NCI-H524 treated with DMSO at 0.1 percent for 48 hours (cell line): ENCODE measurements at places on chromosomes 12 and 14.

DNA sequence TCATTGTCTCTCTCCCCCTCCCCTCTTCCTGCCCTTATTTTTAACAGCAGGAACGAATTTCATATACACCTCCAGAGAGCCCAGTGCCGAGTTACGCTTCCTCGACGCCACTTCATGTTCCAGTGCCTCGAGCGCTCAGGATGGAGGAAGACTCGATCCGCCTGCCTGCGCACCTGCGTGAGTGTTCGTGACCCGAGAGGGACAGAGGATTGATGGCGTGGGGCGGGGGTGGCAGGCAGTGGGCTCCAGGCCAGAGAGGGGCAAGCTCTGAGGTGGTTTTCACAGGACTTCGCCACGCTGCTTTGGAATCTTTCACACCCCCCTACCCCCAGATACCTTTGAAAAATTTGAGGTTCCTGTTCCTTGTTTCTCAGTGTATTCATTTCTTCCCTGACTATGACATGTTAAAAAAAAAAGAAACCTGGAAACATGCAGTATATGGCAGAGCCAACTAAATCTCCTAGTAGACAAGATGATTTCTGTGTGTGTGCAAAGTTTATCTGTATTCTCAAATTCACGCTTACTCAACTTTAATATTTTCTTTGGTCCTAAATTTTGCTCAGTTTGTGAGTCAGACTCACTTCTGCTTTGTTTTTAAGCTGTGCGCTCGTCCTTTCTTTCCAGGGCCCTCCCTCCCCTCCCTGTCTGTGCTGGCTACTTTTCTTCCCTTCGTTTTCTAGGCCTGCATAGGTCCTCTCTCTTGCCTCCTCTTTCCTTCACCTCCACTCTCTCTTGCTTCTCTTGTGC lies 103.1 kb downstream of the ETV6 start:
- DNase-seq: no peak

GRCh38 chr14:51308866-51309265 lies 68.8 kb downstream of the TMX1 start:
- DNase-seq: no peak

DNA sequence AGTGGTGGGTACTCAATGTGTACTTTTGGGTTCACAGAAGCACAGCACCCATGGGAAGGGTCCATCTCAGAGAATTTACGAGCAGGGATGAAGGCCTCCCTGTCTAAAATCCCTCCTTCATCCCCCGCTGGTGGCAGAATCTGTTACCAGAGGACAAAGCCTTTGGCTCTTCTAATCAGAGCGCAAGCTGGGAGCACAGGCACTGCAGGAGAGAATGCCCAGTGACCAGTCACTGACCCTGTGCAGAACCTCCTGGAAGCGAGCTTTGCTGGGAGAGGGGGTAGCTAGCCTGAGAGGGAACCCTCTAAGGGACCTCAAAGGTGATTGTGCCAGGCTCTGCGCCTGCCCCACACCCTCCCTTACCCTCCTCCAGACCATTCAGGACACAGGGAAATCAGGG lies 1.5 kb upstream of the GPR162 start:
- DNase-seq: no peak

- no peak for DNase-seq
Measured at GRCh38 chr12:20120403-20120725, 248.0 kb upstream of the PDE3A start.

GRCh38 chr14:90911121-90911520 lies 94.9 kb upstream of the TTC7B start:
- DNase-seq: no peak

GRCh38 chr12:32151086-32151485 lies 44.4 kb downstream of the BICD1 start:
- DNase-seq: no peak

GRCh38 chr14:24818058-24818822 lies 184.2 kb upstream of the GZMB start:
- DNase-seq: no peak

- no peak for DNase-seq
Measured at GRCh38 chr14:47676315-47676617, 861 bp upstream of the MDGA2 start.

DNA sequence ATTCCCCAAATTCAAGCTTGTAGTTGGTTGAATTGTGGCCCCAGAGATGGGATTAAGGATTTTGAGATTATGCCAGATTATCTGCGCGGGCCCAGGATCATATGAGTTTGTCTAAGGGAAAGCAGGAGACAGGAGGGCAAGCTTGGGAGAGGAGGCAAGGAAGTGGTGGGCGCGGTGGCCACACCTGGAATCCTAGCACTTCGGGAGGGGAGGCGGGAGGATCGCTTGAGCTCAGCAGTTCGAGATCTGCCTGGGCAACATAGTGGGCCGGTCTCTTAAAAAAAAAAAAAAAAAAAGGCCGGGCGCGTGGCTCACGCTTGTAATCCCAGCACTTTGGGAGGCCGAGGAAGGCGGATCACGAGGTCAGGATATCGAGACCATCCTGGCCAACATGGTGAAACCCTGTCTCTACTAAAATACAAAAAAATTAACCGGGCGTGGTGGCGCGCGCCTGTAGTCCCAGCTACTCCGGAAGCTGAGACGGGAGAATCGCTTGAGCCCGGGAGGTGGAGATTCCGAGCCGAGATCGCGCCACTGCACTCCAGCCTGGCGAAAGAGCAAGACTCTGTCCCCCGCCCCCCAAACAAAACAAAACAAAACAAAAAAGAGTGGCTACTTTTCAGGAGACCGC lies 881 bp upstream of the PUS1 start:
- DNase-seq: no peak

DNA sequence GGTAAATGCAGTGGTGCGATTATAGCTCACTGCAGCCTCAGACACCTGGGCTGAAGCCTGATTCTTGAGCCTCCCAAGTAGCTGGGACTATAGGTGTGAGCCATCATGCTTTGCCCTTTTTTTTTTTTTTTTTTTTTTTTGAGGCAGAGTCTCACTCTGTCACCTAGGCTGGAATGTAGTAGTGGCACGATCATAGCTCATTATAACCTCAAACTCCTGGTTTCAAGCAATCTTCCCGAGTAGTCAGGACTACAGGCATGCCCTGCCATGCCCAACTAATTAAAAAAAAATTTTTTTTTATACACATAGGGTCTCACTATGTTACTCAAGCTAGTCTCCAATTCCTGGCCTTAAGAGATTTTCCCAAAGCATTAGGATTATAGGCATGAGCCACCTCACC lies 6.9 kb downstream of the ATP2A2 start:
- no peak for DNase-seq

GRCh38 chr14:58488550-58488949 lies 61.0 kb downstream of the KIAA0586 start:
- no peak for DNase-seq

GRCh38 chr14:94481468-94482131 lies 5.6 kb upstream of the SERPINA9 start:
- DNase-seq: no peak

GRCh38 chr14:99320105-99320572 lies 48.1 kb upstream of the BCL11B start:
- peak; percentile 15 for DNase-seq

GRCh38 chr14:101008631-101009336 lies 105.3 kb upstream of the RTL1 start:
- no peak for DNase-seq

DNA sequence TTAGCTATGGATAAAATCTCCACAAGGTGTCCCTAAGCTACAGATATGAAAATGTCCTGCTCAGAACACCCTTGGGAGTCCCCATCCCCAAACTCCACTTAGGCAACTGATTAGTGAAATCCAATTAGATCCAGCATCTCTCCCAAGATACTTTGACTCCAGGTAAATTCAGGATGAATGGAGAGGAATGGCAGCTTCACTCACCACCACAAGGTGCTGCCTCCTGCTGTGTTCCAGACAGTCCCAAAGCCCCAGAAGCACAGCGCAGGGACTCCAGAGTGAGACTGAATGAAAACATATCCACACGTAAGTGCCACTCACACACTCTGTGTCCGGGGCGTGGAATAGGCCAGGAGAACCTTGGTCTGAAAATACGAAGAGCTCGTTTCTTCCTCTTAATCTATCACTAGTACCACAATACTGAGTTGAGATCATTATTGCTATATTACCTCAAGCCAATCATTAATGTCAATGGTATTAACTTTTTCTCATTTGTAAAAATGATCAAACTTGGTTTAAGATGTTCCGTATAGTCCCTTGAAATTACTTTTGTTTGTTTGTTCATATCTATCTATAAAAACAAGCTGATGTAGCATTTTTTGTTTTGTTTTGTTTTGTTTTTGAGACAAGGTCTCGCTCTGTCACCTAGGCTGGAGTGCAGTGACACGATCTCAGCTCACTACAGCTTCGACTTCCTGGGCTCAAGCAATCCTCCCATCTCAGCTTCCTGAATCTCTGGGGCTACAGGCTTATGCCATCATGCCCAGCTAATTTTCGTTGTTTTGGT lies 70.0 kb upstream of the BICD1 start:
- DNase-seq: no peak

DNA sequence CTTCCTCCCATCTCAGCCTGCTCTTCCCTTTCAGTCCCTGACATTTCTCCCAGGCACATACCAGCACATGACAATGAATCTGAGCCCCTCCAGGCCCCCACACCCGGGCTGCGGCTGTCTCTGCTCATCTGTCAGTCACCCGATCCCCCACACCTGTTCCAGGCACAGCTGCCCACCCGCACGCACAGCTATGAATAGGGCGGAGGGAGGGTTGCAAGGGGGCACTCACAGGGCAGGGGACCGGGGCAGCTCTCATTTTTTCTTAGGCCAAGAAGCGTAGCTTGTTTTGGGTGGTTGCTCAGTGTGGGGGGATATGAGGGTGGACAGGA lies 43.7 kb upstream of the TSPAN9 start:
- DNase-seq: peak; percentile 53

GRCh38 chr12:132837693-132838409 lies 9.2 kb upstream of the GOLGA3 start:
- DNase-seq: no peak
